NCI-H187 treated with DMSO at 0.1 percent for 48 hours (cell line): ENCODE measurements at places on chromosomes 2 and 18.
A peak's percentile ranks its signal among the peaks of the same experiment; 100 is the strongest.

DNA sequence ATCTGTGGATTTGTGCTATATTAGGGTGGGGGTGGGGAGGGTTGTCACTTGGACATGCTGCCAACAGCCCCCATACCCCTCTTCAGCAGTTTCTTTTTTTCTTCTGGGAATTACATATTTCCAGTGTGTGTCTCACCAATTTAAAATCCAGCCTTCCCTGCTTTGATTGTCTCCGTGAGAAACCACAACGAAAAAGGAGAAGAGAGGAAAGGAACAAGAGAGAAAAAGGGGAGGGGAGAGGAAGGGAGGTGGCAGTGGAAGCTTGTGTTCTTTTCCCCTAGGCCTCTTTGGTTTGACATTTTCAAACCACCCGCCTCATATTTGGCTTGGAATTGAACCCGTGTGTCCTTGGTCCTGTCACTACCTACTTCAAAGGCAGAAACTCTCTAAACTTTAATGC lies 860 bp downstream of the CTNNA2 start:
- no peak for DNase-seq

GRCh38 chr2:223747392-223748042 lies 89.9 kb downstream of the AP1S3 start:
- DNase-seq = no peak

- DNase-seq = no peak
Observed at GRCh38 chr18:11322716-11323115, 173.3 kb upstream of the PIEZO2 start.

- DNase-seq = no peak
Observed at GRCh38 chr18:37222999-37223378, 342.6 kb downstream of the CELF4 start.

- DNase-seq = no peak
Observed at GRCh38 chr18:55763805-55764204, 175.8 kb upstream of the TCF4 start.

GRCh38 chr2:145288650-145289496 lies 769.0 kb upstream of the ZEB2 start:
- DNase-seq = no peak

DNA sequence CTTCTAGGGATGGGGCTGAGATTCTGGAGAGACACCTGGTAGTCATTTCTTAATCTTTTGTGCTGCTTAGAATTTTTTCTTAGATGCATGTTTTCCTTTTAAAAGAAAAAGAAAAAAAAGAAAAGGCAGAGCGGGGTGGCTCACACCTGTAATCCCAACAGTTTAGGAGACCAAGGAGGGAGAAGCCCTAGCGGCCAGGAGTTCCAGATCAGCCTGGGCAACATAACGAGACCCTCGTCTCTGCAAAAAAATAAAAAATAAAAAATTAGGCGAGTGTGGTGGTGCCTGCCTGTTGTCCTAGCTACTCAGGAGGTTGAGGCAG lies 46.0 kb upstream of the ATP6V1B1 start:
- DNase-seq = no peak

- DNase-seq = no peak
Observed at GRCh38 chr18:36419188-36419899, 121.8 kb downstream of the FHOD3 start.

GRCh38 chr2:102055346-102055990 lies 63.7 kb downstream of the IL1R2 start:
- no peak for DNase-seq

- DNase-seq = no peak
Observed at GRCh38 chr2:41344529-41344928, 703.3 kb upstream of the PKDCC start.

- no peak for DNase-seq
Observed at GRCh38 chr2:102592601-102593000, 26.8 kb upstream of the SLC9A2 start.

- DNase-seq = no peak
Observed at GRCh38 chr2:31192396-31192795, 24.9 kb downstream of the CAPN14 start.

DNA sequence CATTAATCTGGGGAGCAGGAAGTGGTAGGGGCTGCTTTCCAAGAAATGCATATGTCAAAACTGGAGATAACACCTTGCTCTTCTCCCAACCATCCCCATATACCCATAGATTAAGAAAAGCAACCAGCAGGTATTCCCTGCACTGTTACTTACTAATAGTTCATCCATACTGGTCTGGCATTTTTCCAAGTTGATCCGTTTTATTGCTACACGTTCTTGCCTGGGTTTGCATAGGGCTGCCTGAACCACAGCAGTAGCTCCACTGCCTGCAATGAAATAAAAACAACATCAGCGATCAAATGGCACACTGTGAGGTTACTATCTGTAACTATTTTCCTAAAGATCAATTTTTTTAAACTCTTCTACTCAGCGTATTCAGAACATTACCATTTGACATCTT lies 65.6 kb downstream of the STK39 start:
- no peak for DNase-seq

DNA sequence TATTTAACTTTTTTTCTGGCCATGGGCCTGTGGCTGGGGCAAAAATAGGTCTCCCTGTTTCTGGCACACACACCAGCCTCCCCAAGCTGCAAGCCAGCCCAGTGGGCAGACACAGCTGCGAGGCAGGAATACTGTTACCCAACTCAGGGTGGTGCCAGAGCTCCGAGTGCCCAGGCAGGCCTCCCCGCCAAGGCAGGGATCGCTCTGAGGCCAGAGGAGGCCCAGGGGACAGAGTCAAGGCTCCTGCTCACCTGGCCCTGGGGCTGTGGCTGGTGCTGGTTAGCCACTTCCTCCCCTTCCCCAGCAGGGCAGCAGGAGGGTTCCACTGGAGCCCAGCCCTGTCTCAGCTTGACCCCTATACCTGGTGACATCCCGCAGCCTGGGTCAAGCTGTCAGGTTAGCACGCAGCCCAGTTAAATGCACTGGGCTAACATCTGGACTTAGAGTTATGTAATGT lies 67.1 kb upstream of the EPAS1 start:
- no peak for DNase-seq

DNA sequence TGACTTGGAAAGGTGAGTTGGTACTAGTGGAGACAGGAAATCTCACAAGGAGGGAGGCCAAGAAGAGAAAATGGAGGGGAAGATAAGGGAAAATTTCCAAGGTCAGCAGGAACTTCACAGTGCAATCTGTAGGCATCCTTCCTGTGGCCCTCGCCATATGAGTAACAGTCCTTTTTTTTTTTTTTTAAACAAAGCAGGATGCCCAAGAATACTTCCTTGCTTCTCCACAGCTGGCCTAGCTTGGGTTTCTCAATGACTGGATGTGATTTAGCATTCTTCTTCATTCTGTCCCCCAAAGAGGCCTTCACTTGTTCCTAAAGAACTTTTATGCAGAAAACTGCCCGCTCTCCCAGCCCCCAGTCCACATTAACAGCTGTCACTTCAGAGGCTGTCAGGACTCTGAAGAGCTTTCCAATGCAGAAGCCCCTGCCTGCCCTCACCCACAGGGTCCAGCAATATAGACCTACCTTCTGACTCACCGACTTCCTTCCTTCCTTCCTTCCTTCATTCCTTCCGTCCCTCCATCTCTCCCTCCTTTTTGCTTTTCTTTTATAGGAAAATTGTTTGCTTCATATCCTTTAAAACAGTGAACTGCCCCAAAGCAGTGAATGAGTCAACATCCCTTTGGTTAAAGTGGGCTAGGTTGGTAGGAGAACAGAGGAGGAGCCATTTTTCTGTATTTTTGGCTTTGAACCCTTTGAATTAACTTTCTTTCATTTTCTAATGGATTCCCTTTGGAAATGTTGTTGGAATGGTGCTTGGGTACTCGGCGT lies 172.0 kb downstream of the MGAT5 start:
- DNase-seq = no peak

- no peak for DNase-seq
Observed at GRCh38 chr2:210324458-210324857, 9.5 kb upstream of the MYL1 start.

- DNase-seq = no peak
Observed at GRCh38 chr2:132715386-132716351, 45.7 kb upstream of the LYPD1 start.

DNA sequence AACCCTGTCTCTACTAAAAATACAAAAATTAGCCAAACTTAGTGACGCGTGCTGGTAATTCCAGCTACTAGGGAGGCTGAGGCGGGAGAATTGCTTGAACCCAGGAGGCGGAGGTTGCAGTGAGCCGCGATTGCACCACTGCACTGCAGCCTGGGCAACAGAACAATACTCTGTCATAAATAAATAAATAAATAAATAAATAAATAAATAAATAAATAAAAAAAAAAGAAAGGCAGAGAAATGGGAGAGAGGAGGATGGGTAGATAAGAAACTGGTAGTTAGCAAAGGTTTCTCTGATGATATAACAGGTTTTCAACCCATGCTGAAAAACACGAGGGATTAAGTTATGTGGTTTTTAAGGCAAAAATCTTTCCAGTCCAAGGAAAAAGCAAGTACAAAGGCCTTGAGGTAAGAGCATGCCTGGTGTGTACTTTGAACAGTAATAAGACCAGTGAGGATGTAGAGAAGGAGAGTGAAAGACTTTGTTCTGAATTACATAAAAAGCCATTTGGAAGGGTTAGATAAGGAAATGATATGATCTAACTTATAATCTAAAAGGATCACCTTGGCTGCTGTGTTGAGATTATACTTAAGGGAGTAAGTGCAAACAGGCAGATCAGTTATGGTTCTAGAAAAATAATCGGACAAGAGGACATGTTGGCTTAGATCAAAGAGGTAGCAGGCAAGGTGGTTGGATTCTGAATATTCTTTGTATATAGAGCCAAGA lies 159.3 kb downstream of the PTH2R start:
- no peak for DNase-seq

DNA sequence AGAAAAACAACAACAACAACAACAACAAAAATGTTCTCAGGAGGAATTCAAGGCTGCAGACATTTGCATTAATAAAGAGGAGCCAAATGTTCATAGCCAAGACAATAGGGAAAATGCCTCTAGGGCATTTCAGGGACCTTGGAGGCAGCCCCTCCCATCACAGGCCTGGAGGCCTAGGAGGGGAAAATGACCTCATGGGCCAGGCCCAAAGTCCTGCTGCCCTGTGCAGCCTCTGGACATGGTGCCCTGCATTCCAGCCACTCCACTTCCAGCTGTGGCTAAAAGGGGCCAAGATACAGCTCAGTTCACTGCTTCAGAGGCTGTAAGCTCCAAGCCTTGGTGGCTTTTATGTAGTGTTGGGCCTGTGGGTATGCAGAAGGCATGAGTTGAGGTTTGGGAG lies 314.5 kb downstream of the CYRIA start:
- DNase-seq = no peak

GRCh38 chr2:127516041-127516762 lies 10.1 kb downstream of the IWS1 start:
- DNase-seq = no peak

DNA sequence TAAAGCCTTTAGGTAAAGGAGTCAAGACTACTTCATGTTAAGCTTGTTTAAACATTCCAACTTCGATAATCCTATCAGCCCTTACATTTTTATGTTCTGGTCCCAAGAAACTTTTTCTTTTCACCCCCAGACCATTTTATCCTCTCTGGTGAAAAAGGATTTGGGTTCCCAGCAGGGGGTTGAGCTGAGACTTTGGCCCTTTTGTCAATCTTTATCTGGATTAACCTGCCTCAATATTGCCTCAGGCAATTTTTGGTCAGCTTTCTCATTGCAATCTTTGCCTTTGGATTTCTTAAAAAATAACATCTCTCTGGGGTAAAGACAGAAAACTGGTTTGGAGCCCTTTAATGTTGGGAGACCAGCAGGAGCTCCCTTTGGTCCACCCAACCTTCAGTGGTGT lies 33.9 kb upstream of the CSRNP3 start:
- DNase-seq = no peak

DNA sequence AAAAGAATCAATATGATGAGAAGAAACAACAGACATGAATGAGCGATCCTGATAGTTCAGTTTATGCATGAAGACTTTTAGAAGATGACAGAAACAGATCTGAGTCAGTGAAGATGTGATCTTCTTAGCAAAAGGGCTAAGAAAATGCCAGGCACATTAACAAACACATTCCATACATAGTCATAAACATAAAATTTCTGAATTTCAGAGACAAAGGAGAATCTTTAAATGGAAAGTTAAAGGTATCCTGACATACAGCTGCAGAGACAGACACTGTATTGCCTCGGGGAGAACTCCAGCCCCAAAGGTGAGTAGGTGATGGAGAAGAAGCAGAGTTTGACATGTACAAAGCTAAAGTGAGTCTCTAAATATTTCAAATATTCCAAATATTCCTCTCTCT lies 40.6 kb upstream of the FN1 start:
- no peak for DNase-seq

DNA sequence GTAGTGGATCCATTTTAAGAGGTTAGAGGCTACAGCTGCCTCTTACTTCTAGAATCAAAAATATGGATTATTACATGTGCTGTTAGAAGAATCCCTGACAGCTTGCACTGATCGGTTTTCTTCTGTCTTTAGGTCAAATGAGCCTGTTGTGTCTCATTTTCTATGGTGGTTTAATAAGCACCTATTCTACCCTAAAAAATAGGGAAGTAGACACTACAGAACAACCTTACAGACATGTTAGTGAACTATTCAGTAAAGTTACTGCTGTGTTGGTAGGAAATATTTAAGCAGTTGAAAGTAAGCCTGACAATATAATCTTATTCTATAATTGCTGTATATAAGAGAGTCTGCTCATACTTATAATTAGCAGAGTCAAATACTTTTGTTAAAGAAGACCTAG lies 168.5 kb upstream of the NOSTRIN start:
- DNase-seq = no peak

DNA sequence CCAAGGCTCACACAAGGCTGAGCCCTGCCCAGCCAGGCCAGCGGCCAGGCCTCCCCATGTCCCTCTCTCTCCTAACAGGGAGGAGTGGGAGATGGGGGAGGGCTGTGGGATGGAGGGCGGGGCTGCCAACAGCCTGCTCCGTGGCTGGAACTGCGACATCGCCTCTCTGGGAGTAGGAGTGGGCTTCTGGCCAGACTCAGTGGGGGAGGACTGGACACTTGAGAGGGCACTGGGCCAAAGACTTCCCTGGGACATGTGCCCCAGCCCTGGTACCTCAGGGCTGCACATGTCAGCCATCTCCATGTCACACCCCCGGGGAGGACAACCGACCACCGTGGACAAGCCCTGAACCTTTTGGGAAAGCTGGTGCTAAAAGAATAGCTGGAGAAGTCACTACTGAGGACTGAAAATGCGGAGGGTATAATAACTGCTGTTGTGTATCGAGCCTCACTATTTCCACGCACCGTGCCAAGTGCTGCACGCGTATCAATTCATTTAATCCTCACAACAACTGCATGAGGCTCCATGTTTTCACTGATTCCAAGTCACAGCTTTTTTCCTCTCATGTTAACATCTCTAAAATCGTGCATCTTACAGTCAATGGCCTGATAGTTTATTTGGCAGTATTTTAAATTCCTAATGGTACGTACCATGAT lies 127.3 kb downstream of the MSH2 start:
- no peak for DNase-seq

DNA sequence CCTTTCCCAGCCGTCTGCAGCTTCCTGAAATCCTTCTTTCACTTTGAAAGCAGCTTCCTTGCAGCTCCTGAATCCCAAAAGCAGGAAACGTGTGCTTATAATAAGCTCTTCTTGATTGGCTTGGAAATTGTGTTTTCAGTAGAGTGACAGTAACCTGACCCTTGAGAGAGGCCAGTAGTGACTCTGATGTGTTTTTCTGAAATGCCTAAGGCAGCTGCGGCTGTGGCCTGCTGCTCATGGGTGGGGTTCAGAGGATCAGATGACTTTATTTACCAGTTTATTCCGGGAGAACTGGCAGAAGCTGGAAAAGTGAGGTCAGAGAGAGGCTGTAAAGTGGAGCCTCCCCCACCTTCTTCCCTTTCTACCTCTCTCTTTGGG lies 31.9 kb upstream of the RPIA start:
- peak; percentile 83 for DNase-seq

- no peak for DNase-seq
Observed at GRCh38 chr2:200809506-200810251, 2.0 kb upstream of the BZW1 start.

GRCh38 chr18:45621061-45621511 lies 5.8 kb downstream of the SLC14A2 start:
- no peak for DNase-seq
